Activated T-helper 1 cell treated with anti-CD3 and anti-CD28 coated beads, Interleukin-2, amount 50 U/mL, for 16 hours (primary cell): ENCODE measurements at places on chromosomes 11 and 22.

DNA sequence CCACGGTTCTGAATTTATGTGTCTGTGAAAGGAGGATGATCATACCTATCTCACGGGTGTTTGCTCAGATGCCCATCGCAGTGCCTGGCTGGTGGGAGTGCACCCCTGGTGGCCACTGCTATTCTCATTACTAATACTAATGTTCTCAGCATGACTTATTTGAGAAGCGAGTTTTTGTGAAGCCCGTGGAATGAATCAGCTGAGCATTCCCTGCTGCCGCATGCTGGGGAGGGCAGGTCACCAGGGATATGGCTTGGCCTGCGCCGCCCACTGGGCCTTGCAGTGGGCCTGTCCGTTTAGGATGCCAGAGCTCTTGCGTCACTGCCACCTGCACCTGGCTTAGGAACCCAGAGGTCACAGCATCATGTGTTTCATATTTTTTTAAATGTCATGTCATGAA lies 16.9 kb downstream of the CTTN start:
- DNase-seq = no peak

GRCh38 chr11:69361466-69361865 lies 67.5 kb downstream of the MYEOV start:
- DNase-seq = no peak

GRCh38 chr11:96815236-96815635 lies 425.4 kb downstream of the JRKL start:
- DNase-seq = no peak

DNA sequence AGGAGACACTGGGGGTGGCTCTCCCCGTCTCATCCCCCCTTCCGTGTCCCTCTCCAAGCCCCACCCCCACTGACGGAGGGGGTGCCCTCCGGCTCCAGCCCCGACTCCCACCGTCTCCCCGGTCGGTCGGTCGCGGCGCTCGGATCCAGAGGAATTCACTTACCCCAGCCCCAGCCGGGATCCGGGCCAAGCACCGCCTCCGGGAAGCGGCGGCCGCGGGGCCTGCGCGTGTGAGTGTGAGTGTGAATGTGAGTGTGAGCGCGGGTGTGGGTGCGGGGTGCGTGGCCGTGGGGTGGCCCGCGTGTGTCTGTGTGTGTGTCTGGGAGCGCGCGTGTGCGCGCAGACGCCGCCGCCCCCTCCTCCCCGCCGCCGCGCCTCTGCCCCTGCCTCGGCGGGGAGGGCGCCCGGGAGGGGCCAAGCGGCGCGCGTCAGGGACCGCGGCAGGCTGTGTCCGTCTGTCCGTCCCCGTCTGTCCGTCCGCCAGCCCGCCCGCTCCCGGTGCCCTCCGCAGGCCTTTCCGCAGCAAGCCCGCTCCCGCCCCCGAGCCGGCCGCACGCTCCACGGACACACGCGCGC lies at the start of gene ELFN2:
ELFN2 (minus strand) TSS at position 345 of the 576 bp plus-strand sequence. CDS start 51,945 bp downstream, outside the sequence.
- DNase-seq = no peak

DNA sequence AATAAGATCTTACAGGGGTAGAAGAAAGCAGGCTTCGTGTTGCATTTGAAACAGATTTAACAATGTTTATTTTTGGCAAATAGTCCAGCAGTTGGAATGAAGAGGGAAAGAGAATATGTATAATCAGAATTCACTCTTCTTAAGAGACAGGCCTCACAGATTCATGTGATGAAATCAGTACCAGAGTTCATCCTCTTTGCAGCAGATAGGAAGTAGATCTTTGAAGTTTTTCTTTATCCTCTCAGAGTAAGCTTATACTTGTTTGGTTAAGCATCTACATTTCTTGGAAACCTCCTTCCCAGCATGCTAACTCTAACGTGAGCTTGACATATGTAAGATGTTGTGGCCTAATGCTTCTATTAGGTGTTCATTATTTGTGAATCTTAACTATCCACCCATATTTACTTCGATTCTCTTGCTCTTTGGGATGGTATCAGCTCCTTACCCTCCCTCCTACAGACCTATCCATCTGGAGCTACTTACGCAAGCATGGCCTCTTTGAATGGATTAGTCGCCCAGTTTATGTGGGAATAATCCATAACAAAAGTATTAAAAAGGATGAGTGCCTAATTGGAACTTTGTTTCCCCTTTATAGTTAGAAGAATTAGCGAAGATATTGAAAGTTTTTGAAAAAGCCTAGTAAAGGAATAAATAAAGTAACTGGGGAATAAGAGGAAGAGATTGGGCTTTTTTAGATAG lies 80.1 kb downstream of the PRMT3 start:
- DNase-seq = no peak

DNA sequence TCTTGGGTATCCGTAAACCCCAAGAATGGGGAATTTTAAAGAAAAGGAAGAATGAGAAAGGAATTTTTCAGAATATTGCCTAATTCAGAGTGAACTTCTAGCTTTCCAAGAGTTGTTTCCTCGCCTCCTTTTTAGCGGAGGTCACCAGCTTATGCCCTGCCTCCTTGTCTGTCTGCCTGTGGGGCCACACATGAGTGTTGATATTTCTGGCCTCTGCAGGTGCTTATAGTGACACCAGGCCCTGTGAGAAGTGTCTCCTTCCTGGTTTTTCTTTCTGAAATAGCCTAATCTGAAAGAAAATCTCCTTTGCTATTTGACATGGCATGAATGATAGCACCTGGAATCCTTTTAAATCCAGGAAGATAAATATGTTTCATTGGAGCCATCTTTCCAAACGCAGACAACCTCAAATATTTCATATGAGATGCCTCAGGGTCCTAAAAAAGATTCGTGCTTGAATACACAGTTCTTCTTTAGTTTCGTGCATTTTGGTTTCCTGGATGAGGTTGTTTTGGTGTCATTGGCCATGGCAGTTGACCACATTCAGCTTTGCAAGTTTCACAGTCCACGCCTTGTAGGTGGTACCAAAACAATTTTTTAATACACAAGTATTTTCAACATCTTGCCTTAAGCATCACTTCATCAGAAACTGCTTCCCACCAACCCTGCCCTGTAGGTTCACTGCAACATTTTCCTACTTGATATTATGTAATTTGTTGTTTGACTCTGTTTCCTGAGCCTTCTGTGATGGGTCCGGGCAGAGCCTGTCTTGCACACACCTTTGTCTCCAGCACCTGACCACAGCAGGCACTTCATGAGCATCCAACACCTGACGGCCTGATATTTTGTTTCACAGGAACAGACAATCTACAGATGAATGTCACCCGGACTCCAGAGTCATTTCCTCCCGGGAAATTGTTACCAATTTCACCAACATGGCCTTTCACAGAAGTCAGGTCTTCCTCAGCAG lies 159.4 kb downstream of the C11orf91 start:
- no peak for DNase-seq

DNA sequence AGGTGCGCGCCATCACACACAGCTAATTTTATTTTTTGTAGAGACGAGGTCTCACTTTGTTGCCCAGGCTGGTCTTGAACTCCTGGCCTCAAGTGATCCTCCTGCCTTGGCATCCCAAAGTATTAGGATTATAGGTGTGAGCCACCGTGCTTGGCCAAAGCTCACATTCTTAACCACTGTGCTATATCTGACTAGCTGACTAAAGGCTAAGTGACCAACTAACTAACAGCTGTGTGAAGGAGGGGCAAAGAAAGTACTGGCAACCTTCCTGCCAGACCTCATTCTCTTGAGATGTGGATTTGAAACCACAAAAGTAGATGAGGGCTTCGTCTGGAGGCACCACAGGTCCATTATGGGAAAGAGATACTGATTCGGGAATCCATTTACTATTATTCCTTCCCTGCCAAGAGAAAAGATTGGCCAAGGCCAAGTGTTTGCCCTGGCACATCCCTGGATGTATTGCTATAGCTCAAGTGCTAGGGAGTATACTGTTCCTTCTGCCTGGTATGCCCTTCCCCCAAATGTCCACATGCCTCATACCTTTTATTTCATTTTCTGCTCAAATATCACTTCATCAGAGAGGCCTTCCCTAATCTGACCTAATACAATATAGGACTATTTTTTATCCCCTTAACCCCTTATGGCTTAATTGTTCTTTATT lies 52.7 kb upstream of the RRM1 start:
- no peak for DNase-seq
